Activated CD4-positive, alpha-beta memory T cell treated with anti-CD3 and anti-CD28 coated beads for 36 hours (primary cell): ENCODE measurements at places on chromosomes 4 and X.

- DNase-seq, result no peak
These were observed 1065.7 kb upstream of the PABPC4L start for GRCh38 chr4:135267148-135267865.

DNA sequence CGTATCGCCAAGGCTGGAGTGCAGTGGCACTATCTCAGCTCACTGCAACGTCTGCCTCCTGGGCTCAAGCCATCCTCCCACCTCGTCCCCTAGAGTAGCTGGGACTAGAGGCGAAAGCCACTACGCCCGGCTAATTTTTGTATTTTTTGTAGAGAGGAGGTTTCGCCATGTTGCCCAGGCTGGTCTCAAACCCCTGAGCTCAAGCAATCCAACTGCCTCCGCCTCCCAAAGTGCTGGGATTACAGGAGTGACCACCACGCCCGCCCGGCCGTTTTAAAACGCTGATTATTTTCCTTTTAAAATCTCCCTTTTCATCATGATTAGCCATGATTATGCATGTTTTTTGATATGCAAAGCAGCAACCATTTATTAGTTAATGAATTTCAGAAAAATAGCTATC lies 2.2 kb downstream of the N4BP2 start:
- no peak for DNase-seq

GRCh38 chr4:82775243-82775642 lies 23.4 kb downstream of the SCD5 start:
- no peak for DNase-seq

DNA sequence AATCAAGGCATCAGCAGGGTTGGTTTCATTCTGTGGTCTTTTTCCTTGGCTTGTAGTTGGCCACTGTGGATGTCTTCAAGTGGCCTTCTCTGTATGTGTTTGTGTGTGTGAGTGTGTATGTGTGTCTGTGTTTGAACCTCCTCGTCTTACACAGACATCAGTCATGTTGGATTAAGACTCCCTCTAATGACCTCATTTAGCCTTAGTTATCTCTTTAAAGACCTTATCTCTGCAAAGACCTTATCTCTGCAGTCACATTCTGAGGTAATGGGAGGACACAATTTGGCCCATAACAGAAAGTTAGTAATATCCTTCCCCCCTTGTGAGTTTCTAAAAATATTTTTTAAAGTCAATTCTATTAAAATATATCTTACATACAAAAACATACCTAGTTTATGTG lies 126.7 kb downstream of the EMCN start:
- DNase-seq, result no peak

GRCh38 chr4:3112201-3112600 lies 37.7 kb downstream of the HTT start:
- no peak for DNase-seq

- DNase-seq, result no peak
These were observed 19.9 kb downstream of the MAGEB17 start for GRCh38 chrX:16187024-16187760.

GRCh38 chr4:55291227-55291640 lies 54.8 kb upstream of the SRD5A3 start:
- no peak for DNase-seq

DNA sequence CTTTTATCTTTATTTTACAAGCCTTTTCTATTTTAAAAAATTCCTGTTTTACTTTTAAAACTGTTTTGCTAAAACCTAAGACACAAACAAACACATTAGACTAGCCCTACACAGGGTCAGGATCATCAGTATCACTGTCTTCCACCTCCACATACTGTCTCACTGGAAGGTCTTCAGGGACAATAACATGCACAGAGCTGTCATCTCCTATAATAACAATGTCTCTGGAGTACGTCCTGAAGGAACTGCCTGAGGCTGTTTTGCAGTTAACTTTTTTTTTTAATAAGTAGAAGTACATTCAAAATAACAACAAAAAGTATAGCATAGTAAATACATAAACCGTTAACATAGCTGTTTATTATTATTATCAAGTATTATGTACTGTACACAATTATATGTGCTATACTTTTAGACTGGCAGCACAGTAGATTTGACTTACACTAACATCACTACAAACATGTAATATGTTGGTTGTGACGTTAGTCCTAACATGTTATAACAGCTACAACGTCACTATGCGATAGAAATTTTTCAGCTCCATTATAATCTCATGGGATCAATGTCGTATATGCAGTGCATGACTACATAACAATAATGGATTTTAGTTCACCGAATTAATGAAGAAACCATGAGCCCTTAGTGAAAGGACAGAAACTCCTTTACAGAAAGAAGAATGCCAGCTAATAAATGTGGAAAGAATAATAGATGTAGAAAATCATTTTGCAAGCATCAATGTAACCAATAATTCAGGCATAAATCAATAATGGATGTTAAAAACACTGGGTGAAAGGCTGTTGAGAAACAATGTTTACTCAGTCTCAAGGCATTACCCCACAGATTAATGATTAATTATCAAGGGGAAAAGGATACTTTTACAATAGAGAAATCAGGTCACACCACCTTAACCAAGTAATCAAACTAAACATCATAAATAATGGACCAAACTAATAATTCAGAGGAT lies 49.2 kb downstream of the FBXW7 start:
- DNase-seq, result no peak

- DNase-seq, result no peak
These were observed 58.4 kb upstream of the CBR4 start for GRCh38 chr4:169068423-169068822.

- no peak for DNase-seq
These were observed 9.2 kb downstream of the TMEM156 start for GRCh38 chr4:39023059-39023458.

- no peak for DNase-seq
These were observed 2123.1 kb upstream of the TENM3 start for GRCh38 chr4:180120068-180120467.

- no peak for DNase-seq
These were observed 1531.2 kb downstream of the STIM2 start for GRCh38 chr4:28391877-28392276.

DNA sequence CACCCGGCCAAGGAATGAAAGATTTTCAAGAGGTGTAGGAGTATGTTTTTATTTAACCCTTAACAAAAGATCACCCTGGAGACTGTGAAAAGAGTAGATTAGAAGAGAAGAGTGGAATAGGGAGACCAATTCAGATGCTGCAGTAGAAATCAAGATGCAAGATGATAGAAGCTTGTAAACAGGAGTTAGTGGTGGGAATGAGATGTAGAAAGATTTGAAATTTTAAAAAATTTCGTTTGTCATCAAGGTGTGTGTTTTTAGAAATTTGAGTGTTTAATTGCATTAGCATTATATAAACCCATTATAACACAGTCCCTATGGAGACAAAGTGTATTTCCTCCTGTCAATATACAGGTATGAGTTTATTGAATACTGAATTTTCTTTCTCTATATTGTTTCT lies 42.1 kb upstream of the IL1RAPL2 start:
- no peak for DNase-seq

GRCh38 chr4:81631958-81632441 lies 160.3 kb upstream of the RASGEF1B start:
- DNase-seq, result no peak

GRCh38 chr4:2837904-2838496 lies 5.6 kb upstream of the ADD1 start:
- DNase-seq, result peak; percentile 82

DNA sequence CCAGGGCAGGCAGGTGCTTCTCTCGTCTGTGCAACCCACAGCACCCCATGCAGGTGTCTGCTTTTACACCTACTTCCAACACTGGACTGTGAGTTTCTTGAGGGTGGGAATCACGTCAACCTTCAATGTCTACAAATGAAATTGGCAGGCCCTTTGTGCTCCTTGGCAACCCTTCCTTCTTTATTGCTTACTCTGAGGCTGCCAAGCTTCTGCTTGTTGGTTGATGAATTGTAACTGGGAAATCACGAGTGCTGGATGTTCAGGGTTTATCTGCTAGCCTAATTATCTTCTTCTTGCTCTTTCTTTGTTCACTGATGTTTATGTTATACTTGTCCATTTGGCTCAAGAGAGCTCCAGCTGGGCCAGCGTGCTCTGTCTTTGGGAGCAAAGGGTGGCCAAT lies 2.5 kb upstream of the DGAT2L6 start:
- DNase-seq, result no peak

- no peak for DNase-seq
These were observed 508.8 kb downstream of the ANKRD50 start for GRCh38 chr4:124203613-124204238.

DNA sequence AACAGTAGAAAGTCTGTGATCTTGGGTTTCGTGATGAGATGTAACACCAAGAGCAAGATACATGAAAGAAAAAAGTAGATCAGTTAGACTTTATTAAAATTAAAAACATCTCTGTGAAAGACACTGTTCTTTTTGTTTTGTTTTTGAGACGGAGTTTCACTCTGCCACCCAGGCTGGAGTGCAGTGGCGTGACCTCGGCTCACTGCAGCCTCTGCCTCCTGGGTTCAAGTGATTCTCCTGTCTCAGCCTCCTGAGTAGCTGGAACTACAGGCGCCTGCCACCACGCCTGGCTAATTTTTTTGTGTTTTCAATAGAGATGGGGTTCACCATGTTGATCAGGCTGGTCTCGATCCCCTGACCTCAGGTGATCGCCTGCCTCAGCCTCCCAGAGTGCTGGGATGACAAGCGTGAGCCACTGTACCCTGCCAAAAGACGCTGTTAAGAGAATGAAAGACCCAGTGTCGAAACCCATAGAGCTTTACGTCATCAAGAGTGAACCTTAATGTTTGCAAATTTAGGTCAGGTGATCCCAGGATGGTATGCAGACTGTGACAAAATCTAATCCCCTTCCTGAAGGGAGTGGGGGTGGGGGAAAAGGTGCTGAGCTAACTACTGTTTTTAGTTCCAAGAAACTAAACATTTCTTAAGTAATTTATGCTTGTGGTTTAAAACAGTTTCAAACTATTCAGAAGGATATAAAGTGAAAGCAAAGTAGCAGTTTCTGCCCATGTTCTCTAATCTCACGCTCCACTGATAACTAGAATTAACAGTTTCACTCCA lies 8.0 kb downstream of the OFD1 start:
- DNase-seq, result peak; percentile 71

DNA sequence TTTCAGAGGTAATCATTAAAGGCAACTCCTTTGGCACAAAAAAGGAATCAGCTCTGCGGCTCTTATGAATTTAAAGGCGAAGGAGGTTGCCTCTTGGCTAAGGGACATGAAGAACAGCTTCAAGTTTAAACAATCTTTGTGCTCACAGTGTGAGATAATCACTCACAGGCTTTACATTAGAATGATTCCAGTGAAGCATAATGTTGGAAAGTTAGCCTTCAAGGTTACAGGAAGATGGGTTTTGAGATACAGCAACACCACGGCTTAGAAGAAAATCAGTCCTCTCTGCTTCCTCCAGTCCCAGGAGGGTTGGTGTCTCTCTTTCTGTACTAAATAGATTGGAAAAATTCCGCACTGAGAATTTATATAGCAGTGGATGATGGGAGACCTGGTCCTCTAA lies 11.6 kb upstream of the SCD5 start:
- DNase-seq, result no peak
